ENCODE measurements at places on chromosomes 4 and X.
A peak's percentile ranks its signal among the peaks of the same experiment; 100 is the strongest.

DNA sequence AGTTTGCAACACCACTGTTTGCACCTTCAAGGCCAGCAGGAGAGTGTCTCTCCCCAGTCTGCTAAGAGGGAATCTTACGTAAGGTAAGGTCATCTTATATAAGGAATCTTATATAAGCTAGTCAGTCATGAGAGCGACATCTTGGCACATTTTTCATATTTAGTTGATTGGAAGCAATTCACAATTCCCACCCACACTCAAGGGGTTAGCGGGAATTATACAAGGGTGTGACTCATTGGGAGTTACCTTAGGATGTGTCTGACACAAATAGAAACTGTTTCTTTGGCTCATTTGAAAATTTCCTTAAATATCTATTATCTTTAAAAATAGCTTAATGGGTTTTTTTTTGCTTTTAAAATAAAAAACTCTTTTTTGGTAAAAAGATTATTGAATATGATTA is 62.1 kb upstream of the GRPR start:
- no peak for DNase-seq

- peak; percentile 68 for DNase-seq
Observed at GRCh38 chrX:129823115-129823514, 20.6 kb downstream of the ZDHHC9 start.

DNA sequence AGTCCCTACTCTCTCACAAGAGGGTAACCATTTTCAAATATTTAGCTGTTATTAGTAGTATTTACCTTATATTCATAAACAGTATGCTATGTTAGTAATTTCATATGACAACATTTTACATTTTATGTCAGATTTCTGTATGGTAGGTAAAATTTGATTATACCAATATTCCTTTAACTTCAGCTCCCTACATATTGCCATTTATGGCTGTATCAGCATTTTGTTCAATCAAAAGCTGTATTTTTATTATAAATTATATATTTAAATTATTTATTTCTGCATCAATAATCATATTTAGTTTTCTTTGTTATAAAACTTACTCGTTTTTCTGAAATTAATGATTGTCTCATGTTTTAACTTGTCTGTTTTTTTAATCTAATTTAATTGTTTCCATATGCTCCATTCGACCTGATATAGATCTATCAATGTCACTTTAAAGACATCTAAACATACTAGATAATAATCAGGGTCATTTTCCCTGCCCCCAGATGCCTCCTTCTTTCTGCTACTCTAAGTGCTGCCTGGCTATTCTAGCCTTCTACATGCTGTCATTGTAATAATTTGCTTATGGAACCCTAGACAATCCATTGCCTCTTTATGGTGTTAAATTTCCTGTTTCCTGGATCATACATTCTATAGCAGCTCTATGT is 1976.7 kb upstream of the ADGRL3 start:
- DNase-seq = no peak

GRCh38 chr4:113623274-113623894 is 138.2 kb downstream of the CAMK2D start:
- DNase-seq = no peak

DNA sequence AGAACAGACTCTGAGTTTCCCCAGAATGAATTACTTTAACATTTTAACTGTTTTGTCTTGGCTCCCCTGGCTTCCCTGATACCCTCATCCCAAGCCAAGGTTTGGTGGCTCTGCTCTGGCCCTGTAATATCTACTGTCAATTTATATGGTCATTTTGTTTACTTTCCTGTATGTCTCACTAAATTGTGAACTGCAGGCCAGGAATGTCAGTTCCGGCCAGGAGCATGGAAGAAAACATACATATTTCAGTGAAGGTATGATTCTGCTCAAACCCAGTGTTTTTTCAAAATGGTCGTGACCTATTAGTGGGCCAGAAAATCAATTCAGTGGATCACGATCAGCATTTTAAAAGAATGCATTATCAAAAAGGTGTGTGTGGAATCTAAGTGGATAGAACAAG is 1.2 kb downstream of the RPGR start:
- no peak for DNase-seq

DNA sequence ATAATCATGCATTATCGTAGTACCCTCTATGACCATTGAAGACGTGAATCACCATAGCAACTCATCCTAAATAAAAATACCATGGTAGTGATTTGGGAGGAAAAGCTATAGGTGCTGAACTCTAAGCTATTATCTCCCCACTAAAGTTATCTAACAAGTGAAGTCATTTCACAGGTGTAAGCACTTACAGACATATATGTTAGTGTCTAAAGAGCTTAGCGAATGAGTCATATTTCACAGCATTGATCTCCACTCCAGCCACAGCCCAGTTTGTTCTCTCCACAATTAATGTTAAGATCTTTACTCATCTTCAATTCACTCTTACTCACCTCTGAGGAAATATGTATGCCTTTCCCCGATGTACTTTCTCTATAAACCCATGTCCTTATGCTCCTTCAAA is 57.0 kb downstream of the DCAF8L1 start:
- no peak for DNase-seq

GRCh38 chr4:4417886-4418285 is 31.0 kb downstream of the NSG1 start:
- no peak for DNase-seq

DNA sequence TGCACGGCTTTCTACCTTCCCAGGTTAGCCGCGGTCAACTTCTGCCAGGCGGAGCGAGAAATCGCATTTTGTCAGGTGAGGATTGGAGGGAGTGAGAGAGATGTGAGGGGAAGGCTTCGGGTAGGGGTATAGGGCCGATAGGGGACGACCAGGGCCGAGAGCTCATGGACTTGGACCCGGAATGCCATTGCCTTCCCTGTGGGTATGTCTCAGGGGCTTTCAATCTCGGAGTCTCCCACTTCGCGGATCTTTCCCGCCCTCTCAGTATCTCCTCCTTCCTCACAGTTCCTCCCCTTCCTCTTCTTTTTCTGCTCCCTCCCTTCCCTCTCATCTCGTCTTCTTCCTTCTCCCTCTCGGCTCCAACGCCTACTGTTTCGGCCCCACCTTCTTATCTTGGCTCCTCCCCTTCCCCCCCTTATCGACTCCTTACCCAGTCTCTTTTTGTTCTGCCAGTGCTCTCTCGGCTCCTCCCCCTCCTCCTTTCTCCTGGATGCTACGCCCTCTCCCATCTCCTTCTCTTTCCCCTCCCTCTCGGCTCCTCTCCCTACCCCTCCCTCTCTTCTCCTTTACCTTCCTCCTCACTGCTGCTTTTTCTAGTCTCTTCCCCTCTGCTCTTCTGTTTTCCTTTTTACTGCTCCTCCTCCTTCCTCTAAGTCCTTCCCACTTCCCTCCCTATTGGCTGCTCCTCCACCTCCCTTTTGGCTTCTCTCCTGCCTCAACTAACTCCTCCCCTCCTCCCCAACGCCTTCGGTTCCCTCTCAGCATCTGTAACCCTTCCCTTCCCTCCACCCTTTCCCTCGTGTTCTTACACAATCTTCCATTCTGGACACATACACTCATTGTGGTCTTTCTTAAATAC is 29.4 kb upstream of the RBMX start:
- peak; percentile 76 for DNase-seq

All from activated CD4-positive, alpha-beta T cell treated with anti-CD3 and anti-CD28 coated beads, Interleukin-10, Interleukin-2, amounts not matched to agents 100 ng/mL and 50 ng/mL, durations not matched to agents 16 hours and 8 hours (primary cell).